SW480 (cell line): ENCODE measurements at places on chromosomes 2 and 18.
A peak's percentile ranks its signal among the peaks of the same experiment; 100 is the strongest.

DNA sequence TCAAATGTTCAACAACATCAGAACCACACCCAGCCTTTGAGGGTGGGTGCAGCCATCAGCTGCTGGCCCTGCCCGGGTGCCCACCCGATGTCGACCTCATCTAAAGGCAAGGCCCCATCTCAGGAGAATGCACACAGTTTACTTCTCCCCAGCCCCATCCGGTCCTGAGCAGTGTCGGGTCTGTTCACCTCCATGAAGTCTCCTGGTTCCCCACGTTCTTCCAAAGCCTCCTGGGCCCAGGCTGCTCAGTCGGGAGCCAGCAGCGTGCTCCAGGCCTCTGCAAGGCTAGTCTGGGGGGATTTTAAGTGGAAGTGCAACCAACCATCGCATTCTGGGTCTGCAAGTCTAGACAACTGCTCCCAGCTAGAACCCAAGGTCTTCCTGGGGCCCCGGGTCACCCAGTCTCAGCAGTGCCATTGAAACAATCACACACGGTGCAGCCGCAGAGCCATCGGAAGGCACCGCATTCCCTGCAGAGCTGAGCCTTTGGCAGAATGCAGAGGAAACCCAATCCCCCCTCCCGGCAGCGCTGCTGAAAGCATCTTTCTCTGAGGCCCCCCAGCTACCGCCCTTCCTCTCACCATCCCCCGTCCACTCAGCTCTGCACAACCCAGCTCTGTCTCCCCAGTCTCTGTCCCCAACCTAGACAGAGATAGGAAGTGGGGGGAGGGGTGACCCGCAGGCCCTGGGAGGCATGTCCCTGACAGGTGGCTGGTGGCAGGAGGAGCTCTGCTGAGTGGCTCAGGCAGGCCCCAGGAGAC, 8.5 kb downstream of the ESPNL start:
- no peak for DNase-seq

- DNase-seq = no peak
These were observed 53.5 kb upstream of the KCNE4 start for GRCh38 chr2:222998459-222998858.

GRCh38 chr2:102101849-102102635, 40.5 kb upstream of the IL1R1 start:
- DNase-seq = no peak

GRCh38 chr18:63818212-63818611, 43.0 kb downstream of the SERPINB7 start:
- no peak for DNase-seq

DNA sequence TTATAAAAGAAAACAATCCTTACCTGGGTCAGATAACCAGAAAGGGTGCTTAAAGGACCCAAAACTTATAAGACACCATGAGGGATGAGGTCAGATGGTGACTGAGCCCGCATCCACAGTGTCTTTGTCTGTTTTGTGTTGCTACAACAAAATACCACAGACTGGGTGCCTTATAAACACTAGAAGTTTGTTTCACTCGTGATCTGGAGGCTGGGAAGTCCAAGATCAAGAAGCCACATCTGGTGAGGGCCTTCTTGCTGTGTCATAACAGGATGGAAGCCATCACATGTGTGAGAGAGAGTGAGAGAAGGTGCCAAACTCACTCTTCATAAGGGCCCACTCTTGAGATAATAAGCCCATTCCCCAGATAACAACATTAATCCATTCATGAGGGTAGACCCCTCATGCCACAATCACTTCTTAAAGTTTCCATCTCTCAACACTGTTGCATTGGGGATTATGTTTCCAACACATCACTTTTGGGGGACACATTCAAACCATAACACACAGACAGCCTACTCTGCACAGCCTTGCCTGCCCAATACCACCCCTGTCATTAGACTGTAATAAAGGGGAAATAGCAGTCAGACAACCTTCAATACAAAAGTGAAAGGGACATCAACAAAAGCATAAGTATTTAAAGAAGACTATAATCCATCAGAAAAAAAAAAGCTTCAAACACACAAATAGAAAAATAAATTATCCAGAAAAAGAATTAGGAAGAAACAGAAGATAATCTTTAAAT, 249.8 kb downstream of the ANAPC1 start:
- DNase-seq = no peak

GRCh38 chr2:29110916-29111535, 4.2 kb upstream of the CLIP4 start:
- peak; percentile 69 for DNase-seq

- peak; percentile 42 for DNase-seq
These were observed 108.3 kb downstream of the PIEZO2 start for GRCh38 chr18:11040823-11041656.

- no peak for DNase-seq
These were observed 114.8 kb downstream of the MBD5 start for GRCh38 chr2:148135705-148136104.

DNA sequence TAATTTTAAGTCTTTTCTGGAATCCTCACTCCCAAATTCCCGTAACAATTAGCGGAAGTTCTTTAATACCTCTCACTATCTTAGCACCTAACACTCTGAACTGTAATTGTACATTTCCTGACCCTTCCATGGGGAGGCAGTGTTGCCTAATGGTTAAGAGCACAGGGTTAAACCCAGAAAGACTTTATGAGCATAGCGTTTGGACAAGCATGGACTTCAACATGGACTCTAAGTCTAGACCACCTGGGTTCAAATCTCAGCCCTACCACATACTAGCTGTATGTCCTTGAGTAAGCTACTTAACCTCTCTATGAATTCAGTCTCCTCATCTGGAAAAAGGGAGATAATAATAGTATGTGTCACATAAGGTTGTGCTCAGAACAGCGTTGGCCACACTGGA, 13.0 kb downstream of the ANTXR1 start:
- peak; percentile 66 for DNase-seq

DNA sequence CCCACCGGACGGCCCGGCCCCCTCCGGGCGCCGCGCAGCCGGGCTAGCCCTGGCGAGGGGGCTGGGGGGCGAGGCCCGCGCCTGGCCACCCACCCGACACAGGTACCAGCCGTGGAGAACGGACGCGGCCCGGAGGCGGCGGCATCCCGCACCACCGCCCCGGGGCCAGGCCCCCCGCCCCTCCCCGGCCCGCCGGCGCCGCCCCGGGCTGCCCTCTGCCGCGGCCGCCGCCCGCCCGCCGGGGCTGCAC, 405 bp downstream of the SOS1 start:
- no peak for DNase-seq

DNA sequence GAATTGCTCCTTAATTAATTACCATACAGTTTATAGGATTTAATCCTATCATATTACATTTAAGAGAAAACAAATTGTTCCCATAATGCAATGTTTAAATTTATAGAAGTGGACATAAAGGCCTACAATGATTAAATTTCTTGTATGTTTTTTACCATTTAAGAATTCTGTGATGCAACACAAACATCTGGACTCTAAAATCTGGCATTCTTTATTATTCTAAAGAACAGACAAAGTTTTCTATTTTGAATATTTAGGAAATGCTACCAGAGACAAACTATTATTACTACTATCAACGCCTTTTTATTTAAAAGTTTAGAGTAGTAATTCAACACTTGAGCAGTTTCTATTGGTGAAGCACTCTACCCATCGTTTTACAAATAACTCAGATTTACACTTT, 535.1 kb downstream of the TMX3 start:
- DNase-seq = no peak

DNA sequence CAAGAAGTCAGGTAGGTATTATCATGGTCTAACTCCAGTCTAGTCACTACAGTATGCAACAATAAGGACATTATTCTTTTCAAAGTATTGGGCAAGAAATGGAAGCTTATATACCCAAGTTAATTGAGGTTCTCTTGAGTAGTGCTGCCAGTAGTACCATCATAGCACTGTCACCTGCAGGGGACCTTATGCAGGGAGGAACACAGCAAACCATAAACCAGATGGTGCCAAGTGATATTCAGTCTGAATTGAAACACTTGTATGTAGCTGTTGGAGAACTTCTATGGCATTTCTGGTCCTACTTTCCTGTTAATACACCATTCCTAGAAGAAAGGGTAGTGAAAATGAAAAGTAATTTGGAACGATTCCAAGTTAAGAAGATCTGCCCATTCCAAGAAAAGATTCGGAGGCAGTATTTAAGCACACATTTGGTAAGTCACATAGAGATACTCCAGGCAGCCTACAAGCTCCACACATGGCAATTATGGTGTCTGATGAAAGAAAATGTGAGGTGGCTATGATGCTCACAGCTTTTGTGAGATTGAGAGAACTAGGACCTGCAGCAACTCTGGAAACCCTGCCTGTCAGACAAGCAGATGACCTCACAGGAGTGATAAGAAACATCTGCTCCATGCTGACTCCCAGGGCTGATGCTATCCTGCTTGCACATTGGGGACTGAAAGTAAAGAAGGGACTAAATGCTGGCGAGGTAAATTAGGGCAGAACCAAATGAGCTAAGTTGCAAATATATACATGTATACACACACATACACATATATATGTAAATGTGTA, 174.7 kb downstream of the MC4R start:
- no peak for DNase-seq

- peak; percentile 14 for DNase-seq
These were observed 285.5 kb downstream of the MREG start for GRCh38 chr2:215727507-215728503.
